KBM-7 (cell line): ENCODE measurements at places on chromosomes 1 and 21.

GRCh38 chr1:221439747-221440501 lies 302.0 kb downstream of the DUSP10 start:
- DNase-seq, result no peak

DNA sequence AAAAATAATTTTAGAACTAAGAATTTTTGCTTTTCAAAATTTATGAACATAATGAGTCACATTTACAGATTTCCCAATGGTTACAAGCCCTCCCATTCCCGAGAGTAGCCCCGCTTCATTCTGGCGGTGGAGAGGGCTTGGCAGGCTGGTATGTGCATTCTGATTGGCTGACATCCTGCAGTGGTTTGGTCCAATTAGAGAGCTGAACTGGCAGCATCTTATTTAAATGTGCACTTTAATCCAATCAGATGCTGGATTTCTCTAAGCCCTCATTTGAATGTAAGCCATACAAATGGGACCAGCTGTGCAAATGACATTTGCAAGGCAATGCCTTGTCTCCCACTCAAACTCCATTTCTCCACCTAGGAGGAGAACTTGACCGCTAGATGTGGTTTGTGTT lies 18.0 kb upstream of the TRIM17 start:
- no peak for DNase-seq

DNA sequence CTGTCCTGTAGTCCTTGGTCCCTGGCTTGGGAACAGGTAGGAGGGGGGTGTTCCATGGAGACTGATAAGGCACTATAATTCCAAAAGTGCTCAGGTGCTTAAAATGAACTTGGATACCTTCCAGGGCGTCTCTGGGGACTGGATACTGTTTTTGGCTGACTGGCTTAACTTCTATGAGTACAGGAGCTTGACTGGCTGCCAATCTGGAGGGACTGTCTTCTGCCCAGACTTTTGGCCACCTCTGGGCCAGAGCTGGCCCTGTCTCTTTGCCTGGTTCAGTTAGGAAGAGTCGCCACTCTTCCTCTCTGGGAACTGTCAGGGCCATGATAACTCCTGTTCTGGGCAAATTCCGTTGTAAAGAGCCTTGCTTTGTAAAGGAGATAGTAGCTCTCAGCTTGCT lies 407.0 kb downstream of the TGFB2 start:
- DNase-seq, result no peak

DNA sequence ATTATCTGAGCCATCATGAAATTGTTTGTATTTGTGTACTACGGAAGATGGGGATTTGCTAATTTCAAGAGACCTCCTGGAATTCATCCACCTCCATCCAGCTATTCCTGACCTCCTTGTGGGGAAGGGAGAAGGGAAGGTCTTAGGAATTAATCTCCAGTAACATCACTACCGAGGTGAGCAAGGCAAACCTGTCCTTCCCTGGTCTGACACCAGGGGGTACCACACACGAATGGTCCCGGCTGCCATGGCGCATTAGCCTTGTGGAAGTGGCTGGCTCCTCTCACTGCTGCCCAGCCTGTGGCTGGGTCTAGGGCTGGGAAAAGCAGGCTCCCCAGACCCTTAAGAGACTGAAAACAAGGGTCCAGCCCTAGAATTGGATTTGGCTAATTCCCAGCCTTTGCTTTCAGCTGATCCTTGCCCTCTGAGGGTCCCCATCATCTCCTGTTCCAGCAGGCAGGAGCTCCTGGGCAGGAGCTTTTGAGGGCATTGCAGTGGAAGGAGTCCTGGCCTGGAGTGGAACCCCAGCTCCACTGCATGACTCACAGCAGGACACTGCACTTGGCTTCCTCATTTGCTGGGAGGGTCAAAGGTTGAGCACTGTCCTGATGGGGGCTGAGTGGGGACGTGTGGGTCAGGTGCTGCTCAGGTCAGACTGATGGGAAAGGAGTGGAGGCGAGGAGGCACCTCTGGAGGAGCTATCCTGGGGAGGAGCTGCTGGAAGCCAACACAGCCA lies 34.8 kb downstream of the RIMS3 start:
- peak; percentile 39 for DNase-seq

DNA sequence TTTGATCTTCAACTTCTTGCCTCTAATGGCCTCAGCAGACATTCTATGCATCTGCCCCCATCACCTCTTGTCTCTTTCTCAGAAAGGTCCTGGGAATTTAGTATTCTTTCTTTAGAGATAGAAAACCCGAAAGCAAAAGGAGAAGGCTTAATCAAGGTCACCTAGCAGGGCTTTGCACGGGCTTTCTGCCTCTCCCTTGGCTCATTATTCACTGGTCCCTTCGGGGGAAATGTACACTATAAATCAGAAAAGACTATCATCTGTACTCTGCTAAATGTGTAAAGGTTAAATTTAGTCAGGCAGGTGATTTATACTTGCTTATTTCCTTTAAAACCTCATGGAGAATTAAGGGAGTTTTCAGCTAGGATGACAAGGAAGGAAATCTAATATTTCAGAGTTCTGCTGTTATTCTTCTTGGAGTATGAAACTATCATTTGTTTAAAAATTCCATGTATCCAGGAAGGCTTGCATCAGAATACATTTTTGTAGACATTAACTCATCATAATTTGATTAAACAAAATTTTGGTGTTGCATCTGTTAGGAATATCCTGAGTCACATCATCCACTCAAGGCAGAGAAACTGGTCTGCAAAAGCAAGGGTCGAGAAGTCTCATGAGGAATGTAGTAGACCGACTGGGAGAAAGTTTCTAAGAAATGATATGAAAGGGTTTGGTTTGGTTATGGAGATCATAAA lies 124.6 kb downstream of the GABPA start:
- no peak for DNase-seq

- no peak for DNase-seq
Observed at GRCh38 chr1:184002071-184002470, 35.5 kb downstream of the COLGALT2 start.

DNA sequence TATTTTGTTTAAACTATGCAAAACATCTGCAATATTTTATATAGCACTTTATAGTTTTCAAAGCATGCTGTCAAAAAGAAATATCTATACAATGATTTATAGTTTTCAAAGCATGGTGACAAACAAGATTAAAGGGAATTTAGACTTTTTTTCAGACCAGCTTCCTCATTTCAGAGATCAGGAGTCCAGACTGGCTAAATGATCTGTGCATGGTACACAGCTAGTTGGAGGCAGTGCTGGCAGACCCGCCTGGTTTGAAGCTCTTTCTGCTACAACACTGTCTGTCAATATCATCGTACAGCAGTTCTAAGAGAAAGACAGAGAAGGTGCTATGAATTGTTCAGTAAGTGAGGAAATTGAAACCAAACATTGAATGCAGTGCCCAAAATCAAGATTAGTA lies 479.0 kb downstream of the PTBP2 start:
- DNase-seq, result no peak

- DNase-seq, result no peak
Observed at GRCh38 chr21:17693801-17694200, 81.1 kb upstream of the BTG3 start.

GRCh38 chr1:157490467-157491165 lies 61.7 kb downstream of the FCRL5 start:
- DNase-seq, result peak; percentile 78

DNA sequence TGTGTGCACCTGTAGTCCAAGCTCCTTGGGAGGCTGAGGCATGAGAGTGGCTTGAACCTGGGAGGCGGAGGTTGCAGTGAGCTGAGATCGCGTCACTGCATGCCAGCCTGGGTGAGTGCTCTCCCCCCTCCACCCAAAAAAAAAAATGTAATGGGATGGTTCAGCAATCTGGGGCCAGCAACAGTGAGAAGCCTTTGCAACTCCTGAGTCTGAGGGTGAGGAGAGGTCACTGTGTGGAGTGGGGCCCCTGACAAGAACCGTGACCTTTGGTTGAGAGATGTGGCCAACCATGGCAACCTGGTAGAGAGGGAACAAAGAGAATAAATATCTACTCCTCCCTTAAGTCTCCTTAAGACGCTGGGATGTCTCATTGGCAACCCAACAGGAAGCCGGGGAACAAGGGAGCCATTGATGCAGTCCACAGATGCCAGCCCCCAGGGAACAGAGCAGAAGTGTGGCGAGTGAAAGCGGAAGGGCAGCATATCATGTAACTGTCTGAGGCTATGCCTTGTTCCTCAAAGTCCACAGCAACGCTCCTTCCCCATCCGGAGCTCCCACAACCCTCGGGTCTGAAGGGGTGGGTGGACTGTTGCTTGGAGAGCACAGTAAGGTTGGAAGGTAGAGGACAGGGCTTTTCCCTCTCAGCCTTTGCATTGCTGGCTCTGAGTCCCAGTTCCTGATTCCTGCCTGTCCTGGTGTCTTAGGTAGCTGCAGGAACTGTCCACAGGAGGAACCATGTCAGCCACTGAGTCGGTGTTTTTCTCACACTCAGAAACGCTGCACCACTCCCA lies 8.3 kb downstream of the TRNP1 start:
- peak; percentile 95 for DNase-seq
